ENCODE measurements at places on chromosomes 5 and 9.

GRCh38 chr5:15483351-15484097 lies 16.5 kb upstream of the FBXL7 start:
- no peak for DNase-seq

DNA sequence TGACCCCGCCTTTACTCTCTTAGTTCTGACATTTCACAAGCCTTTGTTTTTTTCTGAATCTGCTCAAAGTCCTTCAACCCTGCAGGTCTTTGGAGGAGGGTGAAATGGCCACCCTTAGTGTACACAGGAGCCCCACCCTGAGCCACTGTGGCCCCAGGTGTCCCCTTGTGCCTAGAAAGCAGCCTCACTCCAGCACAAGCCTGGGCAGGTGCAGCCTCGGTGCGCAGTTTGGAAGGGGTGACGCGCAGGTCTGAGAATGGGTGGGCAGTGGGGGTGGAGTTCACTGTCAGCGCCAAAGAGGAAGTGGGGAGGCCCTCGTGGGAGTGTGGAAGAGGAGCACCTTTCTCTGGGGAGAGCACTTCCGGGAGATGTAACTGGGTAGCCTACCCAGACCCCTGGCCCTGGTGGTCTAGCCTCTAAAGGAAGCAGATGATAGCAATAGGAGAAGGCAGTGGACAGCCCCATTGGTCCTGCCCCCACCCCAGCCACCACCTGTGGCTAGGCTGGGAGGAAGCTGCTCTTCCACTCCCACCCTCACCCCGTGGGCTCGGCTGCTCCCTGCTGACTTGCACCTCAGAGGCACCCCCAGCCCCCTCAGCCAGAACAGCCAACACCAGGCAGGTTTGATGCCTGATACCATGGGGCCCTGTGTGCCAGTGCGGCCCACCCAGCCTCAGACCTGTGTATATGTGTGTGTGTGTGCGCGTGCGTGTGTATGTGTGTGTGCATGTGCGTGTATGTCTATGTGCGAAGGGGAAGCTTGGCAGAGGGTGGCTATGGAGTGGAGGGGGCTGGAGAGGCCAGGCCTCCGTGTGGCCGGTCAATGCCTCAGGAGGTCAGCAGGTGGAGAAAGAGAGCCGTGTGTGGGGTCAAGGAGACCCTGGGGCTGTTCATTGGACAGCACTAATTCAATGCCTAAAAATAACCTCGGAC lies 16.8 kb upstream of the DAB2IP start:
- no peak for DNase-seq

GRCh38 chr5:58327289-58327688 lies 132.6 kb downstream of the PLK2 start:
- DNase-seq = no peak

DNA sequence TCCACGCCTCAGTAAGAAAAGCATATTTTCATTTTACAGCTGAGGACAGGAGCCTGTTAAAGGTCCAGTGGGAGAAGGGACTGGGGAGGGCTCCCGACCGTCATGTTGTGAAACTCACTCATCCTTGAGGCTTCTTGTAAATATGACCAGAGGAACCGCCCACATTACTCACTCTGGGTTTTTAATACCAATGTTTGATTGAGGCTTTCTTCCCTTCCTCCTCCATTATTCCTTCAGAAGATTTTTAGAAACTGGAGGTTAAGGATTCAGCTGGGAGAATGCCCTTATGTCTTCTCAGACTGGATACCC lies 61.4 kb upstream of the GLRX start:
- no peak for DNase-seq

DNA sequence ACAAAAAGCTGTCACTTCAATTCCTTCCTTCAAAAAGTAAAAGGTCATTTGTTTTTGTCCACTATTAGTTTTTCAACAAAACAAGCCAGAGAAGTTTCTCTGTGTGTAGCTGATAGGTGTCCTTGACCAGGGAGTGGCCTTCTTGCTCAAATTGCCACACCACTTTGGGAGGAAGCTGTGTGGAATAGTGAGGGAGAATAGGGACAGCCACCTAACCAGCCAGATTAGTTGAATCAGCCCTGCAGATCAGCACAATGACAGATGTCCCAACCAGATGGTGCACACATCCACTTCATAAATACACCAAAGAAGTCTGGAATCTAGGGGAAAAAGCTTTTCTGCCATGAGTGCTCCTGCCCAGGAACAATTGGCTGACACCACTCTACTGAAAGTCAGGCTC lies 37.2 kb downstream of the NREP start:
- DNase-seq = no peak

DNA sequence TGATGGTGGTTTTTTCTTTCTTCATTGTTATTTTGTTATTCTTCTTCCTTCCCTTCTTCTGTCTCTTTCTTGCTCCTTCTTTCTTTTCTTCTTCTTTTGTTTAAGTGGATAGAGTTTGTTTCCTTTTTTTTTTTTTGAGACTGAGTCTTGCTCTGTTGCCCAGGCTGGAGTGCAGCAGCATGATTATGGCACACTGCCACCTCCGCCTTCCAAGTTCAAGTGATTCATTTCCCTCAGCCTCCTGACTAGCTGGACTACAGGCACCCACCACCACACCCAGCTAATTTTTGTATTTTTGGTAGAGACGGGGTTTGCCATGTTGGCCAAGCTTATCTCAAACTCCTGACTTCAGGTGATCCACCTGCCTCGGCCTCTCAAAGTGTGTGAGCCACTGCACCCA lies 40.3 kb downstream of the JAK2 start:
- no peak for DNase-seq

DNA sequence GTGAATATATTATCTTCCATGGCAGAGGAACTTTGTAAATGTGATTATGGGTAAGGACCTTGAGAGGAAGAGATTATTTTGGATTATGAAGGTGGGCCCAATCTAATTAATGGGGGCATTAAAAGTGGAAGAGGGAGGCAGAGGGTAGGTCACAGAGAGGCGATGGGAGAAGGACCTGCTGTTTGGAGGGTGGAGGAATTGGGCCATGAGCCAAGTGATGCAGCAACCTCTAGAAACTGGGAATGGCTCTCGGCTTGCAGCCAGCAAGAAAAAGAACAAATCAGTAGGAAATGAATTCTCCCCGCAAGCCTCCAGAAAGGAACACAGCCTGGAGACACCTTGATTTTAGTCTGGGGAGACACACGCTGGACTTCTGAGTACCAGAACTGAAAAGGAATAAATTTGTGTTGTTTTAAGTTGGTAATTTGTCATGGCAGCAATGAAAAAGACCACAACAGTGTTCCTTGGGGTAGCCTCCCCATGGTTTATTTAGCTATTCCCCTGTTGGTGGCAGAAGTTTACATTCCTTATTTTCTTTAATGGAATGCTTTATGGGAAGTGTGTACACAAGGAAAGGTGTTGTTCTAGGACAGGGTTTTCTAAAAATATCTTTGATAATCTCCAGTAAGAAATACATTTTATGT lies 103.6 kb downstream of the HSPA4 start:
- no peak for DNase-seq

DNA sequence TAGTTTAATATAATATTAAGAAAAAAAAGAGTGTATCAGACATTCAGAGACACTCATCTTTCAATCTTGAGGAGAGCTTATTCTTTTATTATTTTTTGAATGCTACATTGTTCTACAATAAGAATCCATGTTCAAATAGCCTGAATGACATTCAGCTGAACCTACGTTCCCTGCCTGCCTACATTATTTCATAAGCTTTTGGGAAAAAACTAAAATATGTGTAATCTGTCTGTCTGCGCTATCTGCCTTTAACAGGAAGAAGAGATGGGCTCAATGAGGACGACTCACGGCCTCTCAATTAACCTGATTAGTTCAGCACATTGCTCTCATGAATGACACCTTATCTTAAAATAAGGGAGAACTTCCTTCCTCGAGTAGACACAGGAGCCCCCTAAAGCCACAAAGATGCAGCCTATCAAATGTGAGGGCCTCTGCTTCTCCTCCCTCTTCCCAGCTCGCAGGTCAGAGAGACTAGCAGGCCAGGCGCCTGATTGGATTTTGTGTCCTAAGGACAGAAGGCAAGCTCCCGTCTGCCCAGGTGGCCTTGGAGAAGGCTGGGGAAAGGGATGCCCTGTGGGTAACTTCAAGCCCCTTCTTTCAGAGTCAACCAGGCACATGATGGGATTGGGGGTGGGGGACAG lies 37.8 kb downstream of the EBF1 start:
- no peak for DNase-seq

DNA sequence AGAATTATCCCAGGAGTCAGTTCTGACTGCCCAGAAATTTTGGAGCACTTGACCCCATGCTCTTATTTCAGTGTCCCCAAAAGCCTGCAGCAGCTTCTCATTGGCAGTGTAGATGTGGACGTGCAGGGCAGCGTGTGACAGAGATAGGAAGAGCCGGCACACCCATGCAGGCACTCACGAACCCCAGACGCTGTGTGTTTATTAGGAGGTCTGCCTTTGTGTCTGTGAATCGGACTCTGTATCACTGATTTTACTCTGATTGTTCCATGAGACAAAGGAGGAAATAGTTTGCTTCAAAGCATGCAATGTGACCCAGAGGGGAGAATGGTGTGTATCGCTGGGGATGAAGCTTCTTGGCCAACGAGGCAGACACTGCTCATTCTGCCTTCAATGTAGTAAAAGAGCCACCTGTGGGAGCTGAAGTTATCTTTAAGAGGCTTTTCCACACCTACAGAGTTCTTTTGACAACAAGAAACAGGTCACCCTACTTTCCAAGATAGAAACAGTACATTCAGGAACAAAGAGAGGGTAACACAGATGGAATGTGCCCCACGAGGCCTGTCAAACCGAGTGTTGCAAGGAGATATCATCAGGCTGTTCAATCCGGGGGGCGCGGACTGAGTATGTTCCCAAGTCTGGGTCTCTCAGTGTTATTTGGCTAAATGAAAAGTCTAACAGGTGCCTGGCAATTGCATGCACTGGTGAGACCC lies 224.0 kb downstream of the NTRK2 start:
- no peak for DNase-seq

GRCh38 chr9:123346026-123346425 lies 10.0 kb upstream of the CRB2 start:
- no peak for DNase-seq
